ENCODE measurements at places on chromosomes 16 and 17.

DNA sequence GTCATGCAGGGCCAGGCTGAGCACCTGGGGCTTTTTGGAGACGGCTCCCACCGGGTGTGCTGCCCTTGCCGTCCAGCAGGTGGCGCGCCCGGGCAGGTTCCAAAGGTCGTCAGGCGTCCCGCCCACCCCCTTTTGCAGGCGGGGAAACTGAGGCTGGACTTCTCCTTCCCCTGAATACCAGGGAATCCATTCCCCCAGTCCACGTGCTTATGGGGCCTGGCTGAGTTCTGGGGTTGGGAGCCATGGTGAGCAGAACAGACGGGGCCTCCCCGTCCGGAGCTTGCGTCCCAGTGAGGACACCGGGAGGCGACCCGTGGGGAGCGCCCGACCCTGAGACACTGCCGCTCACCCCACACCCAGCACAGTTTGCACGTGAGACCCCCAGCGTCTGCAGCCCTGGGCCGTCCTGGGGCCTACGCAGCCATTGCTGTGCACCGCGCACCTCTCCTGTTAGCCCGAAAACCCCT, 51.8 kb upstream of the JPH3 start:
- no peak for DNase-seq

- no peak for DNase-seq
Measured at GRCh38 chr17:45436161-45436560, 3.5 kb upstream of the ARHGAP27 start.

DNA sequence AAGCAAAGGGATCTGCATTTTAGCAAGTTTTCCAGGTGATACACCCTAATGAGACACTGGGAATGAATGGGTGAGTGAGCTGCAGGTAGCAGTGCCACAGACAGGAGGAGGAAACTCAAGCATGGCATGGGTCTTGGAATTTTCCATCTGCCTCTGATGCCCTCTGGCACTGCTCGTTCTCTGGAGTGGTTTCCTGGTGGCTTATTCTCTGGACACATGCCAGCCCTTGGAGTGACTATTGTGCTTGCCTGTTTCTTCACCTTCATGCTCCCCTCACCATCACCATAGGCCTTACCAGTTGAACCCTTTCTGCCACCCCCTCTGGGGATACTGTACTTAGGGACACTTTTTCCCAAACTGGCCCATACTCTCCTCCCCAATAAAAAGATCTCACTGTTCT, 1.6 kb downstream of the COASY start:
- no peak for DNase-seq

- DNase-seq, result no peak
Measured at GRCh38 chr16:63925221-63925620, 1196.6 kb downstream of the CDH11 start.

GRCh38 chr16:86048221-86048620, 149.3 kb downstream of the IRF8 start:
- DNase-seq, result no peak

DNA sequence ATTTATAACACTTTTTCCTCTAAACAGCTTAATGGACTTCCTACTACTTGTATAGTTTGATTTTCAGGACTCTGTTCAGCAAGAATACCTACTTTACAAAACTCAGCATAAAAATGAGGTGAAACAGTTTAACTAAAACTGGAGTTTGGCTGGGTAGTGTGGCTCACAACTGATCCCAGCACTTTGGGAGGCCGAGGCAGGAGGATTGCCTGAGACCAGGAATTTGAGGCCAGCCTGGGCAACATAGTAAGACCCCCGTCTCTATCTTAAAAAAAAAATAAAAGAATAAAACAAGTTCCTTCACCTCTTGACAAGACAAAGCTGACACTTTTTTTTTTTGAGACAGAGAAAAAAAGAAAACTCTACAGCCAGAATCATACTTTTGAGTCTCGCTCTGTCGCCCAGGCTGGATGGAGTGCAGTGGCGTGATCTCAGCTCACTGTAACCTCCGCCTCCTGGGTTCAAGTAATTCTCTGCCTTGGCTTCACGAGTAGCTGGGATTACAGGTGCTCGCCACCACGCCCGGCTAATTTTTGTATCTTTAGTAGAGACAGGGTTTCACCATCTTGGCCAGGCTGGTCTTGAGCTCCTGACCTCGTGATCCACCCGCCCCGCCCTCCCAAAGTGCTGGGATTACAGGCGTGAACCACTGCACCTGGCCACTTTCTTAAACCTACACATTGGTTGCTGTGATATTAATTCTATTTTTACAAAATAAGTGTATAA, 2.6 kb downstream of the PDF start:
- no peak for DNase-seq

DNA sequence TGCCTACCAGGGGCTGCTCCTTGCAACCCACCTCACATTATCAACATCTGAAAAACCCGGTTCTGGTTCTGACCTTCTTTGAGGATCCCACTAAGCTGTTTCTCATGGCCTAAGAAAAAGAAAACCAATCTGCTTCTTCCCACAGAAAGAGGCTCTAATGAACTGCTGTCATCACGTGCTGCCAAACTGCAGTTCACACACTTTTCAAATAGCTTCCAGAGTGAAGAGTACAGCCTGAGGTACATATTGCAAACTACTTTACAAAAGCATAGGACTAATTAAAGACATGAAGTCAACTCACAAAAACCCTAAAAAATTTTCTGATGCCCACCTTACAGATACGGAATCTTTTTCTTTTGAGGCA, 36.7 kb downstream of the SMG6 start:
- DNase-seq, result no peak

DNA sequence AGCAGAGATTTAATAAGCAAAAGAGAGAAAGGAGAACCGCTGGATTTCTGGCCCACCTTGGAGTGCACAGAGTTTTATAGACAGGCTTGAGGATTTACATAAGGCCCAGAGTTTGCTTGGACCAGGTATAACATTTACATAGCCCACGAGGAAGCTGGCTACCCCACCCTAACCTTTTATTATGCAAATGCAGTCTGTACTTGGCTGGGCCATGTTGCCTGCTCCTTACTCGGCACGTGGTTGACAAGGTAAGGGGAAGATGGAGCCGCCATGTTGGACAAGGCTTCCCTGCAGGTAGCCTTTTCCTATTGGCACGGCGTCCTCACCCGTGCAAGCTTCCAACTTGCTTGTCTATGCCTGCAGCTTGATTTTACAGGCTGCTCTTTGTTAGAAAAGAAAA, 35.2 kb upstream of the HS3ST3A1 start:
- no peak for DNase-seq

Data from HFF-Myc (cell line).